ENCODE measurements at places on chromosomes 1 and 21.

- no peak for DNase-seq
These were observed 1571.3 kb upstream of the PRMT6 start for GRCh38 chr1:105485207-105485606.

DNA sequence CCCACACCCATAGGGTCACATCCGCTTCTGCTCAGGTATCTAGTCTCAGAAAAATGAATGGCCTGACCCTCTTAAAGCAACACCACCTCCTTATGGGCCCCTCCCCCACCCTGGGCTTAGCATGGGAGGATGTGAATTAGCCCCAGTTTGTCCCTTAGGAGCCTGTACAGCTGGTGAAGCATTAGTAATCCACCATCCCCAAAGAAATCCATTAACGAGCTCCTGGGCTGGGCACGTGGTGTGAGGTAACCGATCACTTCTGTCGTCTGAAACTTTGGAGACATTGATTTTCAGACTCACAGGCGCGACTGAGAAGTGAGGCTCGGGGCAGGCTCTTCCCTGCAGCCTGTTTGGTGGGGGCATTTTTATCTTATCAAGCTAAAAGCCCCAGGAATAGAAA, 10.5 kb downstream of the RASSF5 start:
- DNase-seq: no peak

GRCh38 chr1:117650840-117651568, 45.2 kb downstream of the TENT5C start:
- DNase-seq: no peak

DNA sequence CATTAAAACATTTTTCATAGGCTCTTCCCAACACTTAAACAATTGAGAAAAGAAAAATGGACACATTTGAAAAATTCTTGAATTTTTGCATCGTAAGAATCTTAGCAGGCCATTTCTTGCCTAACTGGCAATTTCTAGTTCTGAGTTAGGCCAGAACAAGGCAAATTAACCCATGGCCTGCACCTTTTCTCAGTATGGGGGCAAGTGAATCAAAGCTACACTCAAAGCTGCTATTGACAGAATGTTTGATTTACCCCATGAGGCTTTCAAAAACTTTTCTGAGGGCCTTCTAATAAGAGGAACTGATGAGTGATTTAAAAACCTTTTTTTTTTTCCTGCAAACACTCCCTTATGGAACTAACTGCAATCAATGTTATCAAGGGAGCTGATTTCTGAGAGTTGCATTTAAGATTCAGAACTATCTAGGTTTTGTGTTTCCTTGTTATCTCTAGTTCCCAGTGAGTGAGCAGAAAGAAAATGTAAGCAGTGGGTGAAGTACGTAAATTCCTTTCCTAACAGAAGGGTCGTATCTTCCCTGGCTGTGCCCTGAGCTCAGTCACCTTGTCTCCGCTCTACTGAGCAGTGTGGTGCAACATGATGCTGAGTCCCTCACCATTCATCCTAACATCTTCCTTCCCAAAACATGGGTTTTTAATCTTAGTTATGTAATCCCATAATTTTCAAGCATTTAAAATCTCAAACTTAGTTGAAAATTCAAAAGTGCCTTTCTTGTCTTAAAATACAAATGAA, 353.7 kb downstream of the DPYD start:
- DNase-seq: no peak

- no peak for DNase-seq
These were observed 47.8 kb upstream of the PCBP3 start for GRCh38 chr21:45595574-45596295.

DNA sequence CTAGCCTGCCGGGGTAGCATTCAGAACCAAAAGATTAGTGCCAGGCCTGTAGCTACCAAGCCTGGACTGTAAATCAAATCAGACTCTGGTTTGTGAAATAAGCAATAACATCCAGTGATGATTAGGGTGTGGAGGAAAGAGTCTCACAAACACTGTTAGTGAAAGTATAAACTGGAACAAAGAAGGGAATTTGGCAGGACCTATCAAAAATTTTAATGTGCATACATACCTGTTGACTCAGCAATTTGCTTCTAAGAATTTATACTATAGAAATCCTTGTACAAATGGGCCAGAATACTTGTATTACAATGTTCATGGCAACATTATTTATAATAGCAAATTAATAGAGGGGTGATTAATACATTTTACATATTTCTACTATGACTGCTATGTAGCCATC, 109.8 kb upstream of the WARS2 start:
- no peak for DNase-seq
